ENCODE measurements at places on chromosomes 5 and 9.

DNA sequence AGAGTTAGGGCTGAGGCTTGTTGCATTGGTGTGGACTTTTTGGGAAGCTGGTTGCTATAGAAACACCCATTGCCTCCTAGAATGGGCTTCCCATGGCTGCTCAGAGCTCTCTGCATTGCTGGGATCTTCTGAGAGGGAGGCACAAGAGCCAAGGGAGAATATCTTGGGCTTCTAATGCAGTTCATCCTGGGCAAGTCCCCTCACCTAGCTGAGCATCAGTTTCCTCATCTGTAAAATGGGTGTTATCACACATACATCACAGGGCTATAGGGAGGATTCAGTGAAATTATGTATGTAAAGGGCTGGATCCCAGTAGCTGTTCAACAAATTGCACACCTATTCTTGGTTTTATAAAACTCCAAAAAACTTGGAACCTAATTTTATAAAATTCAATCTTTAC is 106.1 kb upstream of the ALDH1B1 start:
- peak; percentile 10 for DNase-seq

- DNase-seq = peak; percentile 29
Observed at GRCh38 chr5:36300191-36300926, 1.3 kb downstream of the RANBP3L start.

GRCh38 chr9:13450723-13451122 is 171.2 kb upstream of the MPDZ start:
- DNase-seq = no peak

- DNase-seq = no peak
Observed at GRCh38 chr9:93574900-93575795, 1.2 kb upstream of the PHF2 start.

DNA sequence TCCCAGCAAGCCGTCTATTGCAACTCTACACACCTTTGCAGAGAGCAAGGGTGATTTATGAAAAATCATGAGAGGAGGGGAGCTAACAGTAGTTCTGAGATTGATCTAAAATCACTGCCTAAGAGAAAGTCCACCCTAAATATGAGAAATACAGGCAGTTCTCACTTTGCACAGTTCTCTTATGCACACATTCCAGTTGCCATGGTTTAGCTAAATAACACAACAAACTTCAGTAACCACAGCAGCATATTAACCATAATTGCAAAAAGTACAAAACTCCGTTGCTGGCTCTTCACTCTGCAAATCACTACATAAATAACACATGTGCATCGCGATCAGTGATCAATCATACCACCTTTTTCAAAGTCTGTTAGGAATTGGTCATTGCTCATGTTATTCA is 31.1 kb downstream of the PGGT1B start:
- no peak for DNase-seq

DNA sequence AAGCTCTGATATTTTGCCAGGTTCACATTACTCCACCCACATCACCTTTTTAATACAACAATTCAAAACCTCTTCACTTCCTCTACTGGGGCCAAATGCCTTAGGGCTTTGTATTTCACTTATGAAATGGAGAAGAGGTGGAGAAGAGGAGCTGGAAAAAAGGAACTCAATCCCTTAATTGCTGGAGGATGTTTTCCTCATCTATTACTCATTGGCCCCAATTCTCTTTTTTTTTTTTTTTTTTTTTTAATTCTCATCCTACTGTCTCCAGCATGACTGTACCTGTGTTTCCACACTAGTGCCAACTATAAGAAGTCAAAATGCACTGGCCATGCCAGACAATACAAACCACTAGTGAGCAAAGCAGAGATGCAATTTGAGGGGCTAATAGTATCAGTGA is 20.9 kb downstream of the FAM13B start:
- DNase-seq = peak; percentile 54

DNA sequence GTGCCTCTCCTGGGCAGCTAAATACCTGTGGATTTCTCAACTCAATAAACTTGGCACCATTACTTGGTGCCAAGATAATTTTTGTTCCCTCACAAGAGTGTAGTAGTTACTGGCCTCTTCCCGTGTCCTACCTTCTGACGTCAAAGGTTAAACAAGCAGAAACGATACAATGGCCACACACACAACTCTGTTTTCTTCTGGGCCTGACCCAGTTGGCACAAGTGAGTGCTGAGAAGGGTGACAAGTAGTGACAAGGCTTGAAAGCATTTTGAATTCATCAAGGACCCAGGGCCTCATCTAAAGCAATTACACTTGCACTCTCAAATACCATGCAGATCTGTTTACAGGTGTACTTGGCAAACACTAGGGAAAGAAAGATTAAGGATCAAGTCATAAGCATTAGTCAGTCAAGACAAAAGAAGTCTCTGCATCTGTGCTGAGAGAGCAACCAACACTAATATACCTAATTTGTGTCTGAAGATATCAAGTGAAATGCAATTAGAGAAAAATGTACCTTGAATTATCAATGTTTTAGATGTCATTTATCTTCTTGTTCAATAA is 30.8 kb downstream of the RASEF start:
- DNase-seq = no peak

Measured in M059J (cell line).